ENCODE measurements at places on chromosomes 2 and 18.

- DNase-seq, result no peak
These were observed 33.9 kb downstream of the BMP10 start for GRCh38 chr2:68837164-68837860.

GRCh38 chr2:9998916-9999654 lies 44.3 kb upstream of the KLF11 start:
- DNase-seq, result no peak

DNA sequence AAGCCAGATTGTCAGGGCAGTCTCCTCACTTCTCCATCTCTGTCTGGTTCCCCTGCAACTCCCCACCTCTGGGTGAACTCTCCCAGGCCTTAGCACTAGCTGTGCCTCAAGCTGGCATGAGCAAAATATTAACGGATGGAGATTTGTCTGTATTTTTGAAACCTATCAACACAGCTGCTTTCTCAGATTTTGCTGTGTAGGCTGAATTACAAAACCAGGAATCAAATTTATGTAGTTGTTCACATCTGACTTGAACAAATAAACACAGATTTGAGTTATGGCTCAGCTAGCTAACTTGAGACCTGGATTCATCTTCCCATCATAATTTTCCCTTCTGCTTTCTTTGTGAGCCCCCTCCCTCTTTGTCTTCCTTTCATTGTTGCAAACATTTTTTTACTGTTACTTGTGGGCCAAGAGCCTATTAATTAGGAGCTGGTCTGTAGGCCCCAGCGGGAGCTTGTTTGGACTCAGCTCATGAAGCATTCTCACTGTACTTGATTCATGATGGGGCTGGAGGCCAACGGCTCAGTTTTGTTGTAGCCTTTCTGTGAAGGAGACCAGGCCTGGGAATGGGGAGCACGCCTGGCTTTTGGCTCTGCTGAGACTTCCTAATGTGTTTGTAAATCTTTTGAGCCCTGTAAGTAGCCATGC lies 164.1 kb upstream of the GATA6 start:
- no peak for DNase-seq

GRCh38 chr2:65021709-65022108 lies 32.5 kb downstream of the SLC1A4 start:
- no peak for DNase-seq

- no peak for DNase-seq
These were observed 1010.0 kb upstream of the CELF4 start for GRCh38 chr18:38575648-38576047.

- DNase-seq, result no peak
These were observed 46.3 kb upstream of the TANK start for GRCh38 chr2:161113693-161114575.

DNA sequence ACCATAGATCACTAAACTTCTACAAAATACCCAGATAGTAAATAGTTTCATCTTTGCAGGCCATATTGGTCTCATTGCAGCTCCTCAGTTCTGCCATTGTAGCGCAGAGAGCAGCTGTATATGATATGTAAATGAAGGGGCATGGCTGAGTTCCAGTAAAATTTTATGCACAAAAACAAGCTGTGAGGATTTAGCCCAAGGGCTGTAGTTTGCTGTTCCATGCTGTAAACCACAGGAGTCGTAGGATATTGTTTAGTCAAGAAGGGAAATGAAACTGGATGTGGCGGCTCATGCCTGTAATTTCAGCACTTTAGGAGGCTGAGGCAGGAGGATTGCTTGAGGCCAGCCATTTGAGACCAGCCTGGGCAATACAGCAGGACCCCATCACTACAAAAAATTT lies 83.0 kb downstream of the MGAT5 start:
- DNase-seq, result no peak

Measured in activated gamma-delta T cell (primary cell).